GDM1 (cell line): ENCODE measurements at places on chromosomes 2 and 18.

GRCh38 chr2:42359965-42360483 lies 993 bp downstream of the COX7A2L start:
- no peak for DNase-seq

- no peak for DNase-seq
Measured at GRCh38 chr2:238169048-238169707, 10.4 kb downstream of the ERFE start.

GRCh38 chr2:24889221-24889620 lies 30.8 kb downstream of the ADCY3 start:
- no peak for DNase-seq

- no peak for DNase-seq
Measured at GRCh38 chr2:15737314-15738224, 145.9 kb downstream of the DDX1 start.

- peak; percentile 1 for DNase-seq
Measured at GRCh38 chr2:124081154-124081716, 56.1 kb downstream of the CNTNAP5 start.

- no peak for DNase-seq
Measured at GRCh38 chr2:238851761-238852160, 3.9 kb downstream of the TWIST2 start.

- DNase-seq = no peak
Measured at GRCh38 chr2:62224976-62225375, 29.1 kb downstream of the B3GNT2 start.

- no peak for DNase-seq
Measured at GRCh38 chr2:10794876-10795275, 17.7 kb downstream of the PDIA6 start.

- no peak for DNase-seq
Measured at GRCh38 chr2:127560931-127561280, 25.4 kb downstream of the MYO7B start.

- no peak for DNase-seq
Measured at GRCh38 chr2:12256206-12256605, 460.5 kb upstream of the TRIB2 start.

DNA sequence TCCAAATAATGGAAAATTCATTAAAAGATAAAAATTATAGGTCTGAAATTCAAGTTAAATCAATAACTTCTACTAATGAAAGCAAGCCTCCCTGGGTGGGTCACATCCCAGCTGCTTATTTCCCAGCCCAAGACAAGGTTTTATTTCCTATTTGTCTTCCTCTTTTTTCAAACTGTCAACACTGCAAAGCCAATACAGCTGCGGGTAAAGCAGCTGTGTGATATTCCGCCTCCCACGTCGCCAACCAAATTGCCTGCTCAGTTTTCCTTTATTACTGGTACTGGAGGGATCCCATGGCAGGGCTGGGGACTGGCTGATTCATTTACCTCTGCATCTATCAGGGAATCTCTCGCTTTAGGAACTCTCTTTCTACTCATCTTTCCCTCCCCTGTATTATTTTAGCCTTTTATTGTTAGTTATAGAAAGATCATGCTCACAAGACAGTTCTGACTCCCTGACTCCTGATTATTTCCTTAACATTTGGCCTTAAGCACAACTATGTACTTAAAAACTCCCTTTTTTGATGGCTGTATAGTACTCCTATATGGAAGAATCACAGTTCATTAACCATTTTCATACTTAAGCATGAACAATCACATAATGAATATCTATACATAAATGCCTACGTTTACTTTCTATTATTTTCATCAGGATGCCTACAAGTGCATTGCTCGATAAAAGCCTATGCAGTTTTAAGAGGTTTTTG lies 253.1 kb downstream of the CDCA7 start:
- no peak for DNase-seq

- no peak for DNase-seq
Measured at GRCh38 chr2:64276417-64277095, 132.3 kb upstream of the PELI1 start.

DNA sequence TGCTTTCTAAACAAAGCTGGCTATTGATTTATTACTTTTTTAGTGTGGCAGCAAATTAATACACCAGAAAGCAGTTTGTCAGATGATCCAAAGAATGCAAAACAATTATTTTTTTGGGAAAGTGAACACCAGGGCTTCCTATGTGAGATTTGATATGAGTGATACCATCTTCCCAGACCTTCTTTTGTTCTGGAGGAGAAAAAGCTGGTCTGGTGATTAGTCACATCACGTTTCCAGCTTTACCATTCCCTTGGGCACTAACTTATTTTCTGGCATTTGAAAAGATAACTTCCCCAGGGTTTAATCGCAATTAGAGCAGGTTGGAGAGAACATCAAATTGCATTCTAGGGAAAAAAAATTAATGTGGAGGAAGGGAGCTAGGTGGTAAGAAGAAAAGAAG lies 182.9 kb upstream of the TANK start:
- DNase-seq = no peak

DNA sequence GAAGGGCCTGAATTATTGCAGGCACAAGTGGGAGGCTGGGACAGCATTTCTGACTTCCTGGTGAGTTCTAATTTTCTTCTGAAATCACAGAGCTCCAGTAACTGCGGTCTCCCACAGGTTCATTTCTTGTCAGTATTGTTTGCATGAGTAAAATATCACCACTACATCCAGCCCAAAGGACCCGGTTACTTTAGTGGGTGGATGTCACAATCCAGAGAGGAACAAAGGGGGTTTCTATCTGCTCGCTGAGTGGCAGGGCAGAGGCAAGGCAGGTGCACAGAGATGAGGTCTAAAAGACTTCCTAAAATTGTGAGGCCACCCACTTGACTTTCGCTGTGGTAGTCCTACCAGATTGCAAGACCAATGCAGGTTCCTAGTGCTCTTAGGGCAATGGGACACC lies 800.4 kb upstream of the ID2 start:
- no peak for DNase-seq

DNA sequence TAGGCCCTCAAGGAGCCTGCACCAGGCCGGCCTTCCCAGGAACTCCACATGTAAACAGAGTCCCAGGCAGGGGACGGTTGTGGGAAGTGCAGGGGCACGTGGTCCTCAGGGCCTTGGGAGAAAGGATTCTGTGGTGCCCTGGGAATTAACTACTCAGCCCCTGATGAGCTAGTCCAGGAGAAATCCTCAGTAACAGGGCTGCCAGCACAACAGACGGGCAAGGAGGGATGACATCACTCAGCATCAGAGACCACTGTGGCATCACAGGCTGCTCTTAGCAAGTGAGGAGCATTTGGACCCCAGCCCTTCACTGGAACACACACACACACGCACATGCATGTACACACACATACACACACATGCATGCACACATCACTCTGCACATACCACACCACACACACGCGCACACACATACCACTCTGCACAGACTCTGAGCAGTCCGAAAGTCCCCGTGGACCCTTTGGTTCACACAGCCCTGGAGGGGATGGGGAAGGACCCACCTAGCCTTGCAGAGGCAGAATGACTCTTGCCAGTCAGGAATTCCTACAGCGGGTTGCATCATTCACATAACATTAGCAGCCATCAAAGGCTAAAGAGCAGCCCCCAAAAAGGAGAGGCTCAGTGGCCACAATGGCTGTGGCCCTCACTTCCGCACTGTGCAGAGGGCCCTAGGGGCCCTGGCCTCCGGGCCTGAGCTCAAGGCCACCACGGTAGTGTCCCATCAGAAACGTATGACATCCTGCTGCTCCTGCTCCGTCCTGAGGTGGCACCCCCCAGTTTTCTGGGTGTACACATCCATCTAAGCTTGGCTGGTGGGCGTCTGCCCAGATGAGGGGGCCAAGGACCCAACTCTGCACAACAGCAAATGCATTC lies 1.9 kb upstream of the NMUR1 start:
- no peak for DNase-seq

DNA sequence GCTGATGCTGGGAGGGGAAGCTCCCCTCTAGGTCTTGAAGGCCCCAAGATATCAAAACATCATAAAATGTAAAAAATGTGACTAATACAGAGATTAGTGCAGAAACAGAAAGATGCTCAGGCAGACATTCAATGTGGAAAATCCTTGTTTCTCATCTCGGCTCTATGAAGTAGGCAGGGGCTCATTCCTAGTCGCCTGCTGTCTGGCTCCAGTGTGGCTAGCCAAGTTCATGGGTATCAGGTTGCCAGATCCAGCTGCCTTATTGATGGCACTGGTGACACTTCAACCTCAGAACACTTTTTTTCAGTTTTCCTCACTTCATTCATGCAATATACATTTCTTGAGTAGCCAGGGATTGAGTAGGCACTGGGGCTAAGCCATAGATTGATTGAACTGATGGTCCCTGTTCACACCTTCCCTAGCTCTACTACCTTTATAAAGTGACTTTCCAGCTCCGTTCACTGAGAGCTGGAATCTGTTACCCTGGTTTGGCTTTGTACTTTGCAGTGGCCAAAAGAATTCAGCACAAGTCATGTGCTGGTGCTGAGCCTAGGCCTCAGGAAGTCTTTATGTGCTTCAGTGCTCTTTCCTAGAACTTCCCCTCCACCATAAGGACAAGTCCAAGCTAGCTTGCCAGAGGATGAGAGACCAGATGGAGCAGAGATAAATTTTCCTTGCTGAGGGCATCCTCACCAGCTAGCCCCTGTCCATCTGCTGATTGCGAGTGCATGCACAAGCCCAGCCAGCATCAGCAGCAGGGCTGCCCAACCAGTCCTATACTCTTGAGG lies 373.6 kb upstream of the ST6GAL2 start:
- DNase-seq = no peak
